ENCODE measurements at places on chromosomes 16 and 17. TPM values are rescaled to one million over a fixed set of nuclear protein-coding genes. Genes with fewer than 3 reads are reported as not detected.

The CD79B gene
- polyA plus RNA-seq, result 4.4 TPM

The RAI1 gene
- polyA plus RNA-seq, result 20.1 TPM

The CRHR1 gene
- polyA plus RNA-seq, result not detected

The RGS9 gene
- 2.8 TPM for polyA plus RNA-seq

The MPO gene
- 11.4 TPM for polyA plus RNA-seq

The NT5M gene
- 7.4 TPM for polyA plus RNA-seq

The ZACN gene
- 10.4 TPM for polyA plus RNA-seq

The MYL11 gene
- polyA plus RNA-seq, result 9,565 TPM

The TNFRSF17 gene
- polyA plus RNA-seq, result not detected

The CEP20 gene
- polyA plus RNA-seq, result 20.6 TPM

GRCh38 chr17:55635253-55635914 is 87.3 kb downstream of the TMEM100 start:
- no peak for DNase-seq

GRCh38 chr16:53061701-53062159 is 6.9 kb downstream of the CHD9 start:
- no peak for DNase-seq

- DNase-seq, result no peak
These were observed 317.2 kb upstream of the KCNJ16 start for GRCh38 chr17:69757688-69758430.

- no peak for DNase-seq
These were observed 42.3 kb downstream of the ABCC12 start for GRCh38 chr16:48113471-48113870.

DNA sequence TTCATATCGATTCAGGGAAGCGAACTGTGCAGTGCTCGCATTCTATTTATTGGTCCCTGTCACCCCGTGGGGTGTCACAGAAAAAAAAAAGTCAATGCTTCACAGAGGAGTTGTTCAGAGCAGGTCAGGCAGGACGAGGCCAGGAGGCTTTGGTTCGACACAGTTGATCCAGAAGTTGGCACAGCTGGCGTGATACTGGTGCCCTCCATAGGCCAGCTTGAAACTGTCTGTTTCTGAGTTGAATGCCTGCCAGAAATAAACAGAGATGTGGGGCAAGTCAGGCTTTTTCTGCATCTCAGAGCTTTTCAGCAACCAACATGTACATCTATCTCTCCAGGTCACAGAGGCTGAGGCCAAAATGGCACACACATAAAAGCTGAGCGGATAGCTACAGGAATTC is 29.1 kb downstream of the DUSP14 start:
- no peak for DNase-seq

- peak; percentile 20 for DNase-seq
These were observed 587.3 kb upstream of the CDH5 start for GRCh38 chr16:65779201-65779600.

DNA sequence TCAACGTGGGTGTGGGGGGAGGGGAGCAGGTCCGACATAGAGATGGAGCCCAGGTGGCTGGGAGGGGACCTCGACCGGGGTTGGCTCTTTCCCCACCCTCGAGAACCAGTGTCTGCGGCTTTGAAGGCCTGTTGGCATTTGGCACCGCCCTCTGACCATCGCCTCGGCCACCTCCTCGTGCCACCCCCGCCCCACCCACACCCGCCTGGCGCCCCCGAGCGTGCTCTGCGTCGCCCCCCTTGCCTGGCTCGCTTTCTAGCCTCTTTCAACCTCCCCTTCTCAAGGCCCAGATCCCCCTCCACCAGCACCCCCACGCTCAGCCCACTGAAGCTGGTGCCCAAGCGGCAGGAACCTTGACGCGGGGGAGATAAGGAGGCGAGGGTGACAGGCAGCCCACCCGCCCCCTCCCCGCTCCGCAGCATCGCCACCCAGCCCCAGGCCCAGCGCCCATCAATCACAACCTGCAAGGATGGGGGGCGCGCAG is 619 bp downstream of the CACNB1 start:
- DNase-seq, result no peak

DNA sequence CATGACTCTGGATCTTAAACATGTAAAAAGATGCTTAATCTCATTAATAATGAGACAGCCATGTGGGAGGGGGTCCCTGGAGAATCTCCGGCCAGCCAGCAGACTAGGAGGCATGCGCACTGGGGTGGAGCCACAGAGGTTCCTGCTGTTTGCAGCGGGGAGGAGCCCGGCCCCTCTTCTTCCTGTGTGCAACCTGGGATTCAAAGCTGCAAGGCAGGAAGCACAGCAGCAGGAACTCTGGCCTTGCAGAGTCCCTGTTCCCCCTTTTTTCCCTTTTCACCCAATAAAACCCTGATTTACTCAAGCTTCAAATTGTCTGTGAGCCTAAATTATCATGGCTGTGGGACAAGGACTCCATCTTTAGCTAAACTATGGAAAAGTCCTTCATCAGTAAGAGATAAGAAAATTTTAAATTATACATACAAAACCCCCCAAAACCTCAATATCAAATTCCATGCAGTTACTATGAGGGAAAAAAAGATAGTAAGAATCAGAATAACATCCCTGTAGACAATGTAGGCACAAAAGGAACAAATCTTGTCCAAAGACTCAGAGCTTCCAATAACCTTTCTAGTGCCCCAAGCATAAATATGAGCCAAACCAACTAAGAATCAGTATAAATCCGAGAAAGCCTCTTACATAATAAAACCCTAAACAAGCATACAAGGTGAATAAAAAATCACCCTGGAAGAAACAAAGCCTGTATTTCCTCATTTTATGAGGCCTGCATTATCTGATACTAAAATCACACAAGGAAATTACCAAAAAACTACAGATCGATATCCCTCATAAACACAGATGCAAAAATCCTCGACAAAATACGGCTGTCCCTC is 12.1 kb downstream of the CFDP1 start:
- DNase-seq, result peak; percentile 67

DNA sequence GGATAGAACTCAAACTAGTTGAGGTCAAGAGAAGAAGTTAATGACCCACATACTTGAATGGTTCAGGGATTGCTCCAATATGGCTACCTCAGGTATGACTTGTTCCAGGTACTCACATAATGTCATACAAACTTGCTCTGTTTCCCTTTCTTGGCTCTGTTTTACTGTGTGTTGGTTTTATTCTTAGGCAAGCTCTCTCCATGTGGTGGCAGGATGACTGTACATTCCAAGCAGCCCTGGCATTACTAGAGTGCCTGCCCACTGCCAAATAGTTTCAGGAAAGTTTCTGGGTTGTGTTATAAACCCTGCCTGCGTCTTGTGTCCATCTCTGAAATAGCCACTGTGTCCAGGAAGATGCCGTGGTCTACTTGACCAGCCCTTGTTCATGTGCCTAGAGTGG is 476.8 kb downstream of the SHISA9 start:
- DNase-seq, result no peak

- peak; percentile 80 for DNase-seq
These were observed 32.0 kb upstream of the MRPS23 start for GRCh38 chr17:57881783-57882351.

DNA sequence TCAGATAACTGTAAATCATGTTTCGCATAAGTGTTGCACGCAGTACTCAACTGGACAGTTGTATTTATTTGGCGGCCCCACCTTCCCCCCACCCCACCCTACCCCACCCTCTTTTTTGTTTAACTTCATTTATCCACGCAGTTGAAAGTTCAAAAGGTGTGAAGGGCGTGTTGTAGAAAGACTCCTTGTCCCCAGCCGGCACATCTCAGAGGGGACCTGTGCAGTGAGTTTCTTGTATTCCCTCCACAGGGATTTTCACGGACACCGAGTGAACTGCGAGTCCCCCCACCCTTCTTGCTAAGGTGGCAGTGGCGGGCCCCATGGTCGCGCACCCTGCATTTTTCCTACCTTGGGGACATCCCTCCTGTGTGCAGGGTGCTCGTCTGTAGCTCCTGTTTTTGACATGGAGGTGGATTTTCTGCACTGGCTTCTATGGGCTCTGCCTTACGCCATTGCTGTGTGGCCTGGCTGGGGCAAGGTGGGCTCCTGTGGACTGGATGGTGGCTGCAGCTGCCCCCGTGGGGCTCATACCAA is 36.2 kb downstream of the ADCY7 start:
- no peak for DNase-seq

DNA sequence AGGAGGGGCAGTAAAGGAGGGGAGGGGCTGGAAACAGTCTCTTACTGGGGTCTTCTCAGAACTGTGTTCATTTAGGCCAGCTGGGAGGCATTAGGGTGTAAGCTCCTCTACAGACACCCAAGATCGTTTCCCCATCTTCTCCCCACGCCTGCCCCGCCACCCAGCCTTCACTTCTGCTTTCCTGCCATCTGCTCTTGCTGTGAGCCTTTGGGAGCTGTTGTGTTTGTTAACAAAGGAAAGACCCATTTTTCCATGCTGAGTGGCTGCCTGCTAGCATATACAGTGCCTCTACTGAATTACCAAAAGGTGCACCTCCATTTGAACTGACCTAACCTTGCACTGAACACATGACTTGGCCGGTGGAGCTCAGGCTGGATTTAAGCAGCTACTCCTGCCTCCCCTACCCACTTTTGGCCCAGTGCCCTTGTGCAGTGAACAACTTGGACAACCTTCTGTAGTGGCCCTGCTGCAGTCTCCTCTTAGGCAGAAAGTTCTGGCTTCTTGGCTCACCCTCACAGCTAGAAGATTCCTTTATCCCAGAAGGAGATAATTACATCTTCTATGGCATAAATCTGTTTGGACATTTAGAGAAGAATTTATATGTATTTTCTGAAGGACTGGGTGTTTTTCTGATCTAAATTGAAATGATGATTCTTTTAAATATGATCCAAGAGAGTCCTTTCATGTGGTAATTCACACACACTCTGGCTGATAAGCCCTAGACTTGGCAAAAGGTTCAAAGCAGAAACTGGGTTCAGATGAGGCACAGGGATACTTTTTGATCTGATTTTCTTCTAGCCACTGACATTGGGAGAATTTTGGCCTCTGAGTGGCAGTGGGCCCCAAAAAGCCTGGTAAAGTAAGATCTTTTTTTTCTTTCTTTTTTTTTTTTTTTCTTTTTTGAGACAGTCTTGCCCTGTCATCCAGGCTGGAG is 81.9 kb upstream of the HNF1B start:
- DNase-seq, result peak; percentile 19

GRCh38 chr16:88296437-88297177 is 86.2 kb upstream of the ZNF469 start:
- DNase-seq, result no peak

Measured in hindlimb muscle (tissue), 1 donor.